ENCODE measurements at places on chromosomes 2 and 18. TPM values are rescaled to one million over a fixed set of nuclear protein-coding genes. Genes with fewer than 3 reads are reported as not detected.

GRCh38 chr2:96148410-96149217 lies 3.4 kb upstream of the DUSP2 start:
- peak; percentile 84 for DNase-seq

DNA sequence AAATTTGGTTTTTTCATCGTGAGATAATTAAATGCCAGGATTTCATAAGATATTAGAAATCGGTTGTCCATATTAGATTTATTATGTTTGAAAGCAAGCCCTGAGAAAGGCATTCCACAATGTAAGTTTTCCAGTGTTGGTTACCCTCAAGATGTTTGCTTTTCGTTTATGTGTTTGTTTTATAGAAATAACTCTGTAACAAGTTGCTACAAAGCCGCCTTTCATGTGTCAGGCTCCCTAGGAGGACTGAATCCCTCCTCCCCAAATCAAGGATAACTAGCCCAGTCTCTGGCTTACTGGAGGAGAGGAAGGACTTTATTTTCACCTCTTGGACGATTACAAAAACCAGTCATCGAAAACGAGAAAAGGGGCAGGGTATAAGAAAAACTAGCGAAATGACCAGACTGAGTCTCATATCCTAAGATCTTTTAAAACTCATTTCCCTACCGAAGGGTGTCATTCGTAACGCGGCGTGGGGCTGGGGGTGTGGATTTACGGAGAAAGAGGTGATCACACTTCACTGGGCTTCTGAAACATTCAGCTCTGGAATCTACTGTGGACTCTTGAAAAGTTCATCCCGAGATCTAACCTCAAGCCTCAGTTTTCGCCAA lies 1.0 kb upstream of the PEX13 start:
- DNase-seq, result no peak

Gene PRKRA
- total RNA-seq, result 32.1 TPM

Gene RDH14
- 35.7 TPM for total RNA-seq

Gene ARHGAP28
- total RNA-seq, result 1.8 TPM

Gene CASP8
- 7.4 TPM for total RNA-seq

- DNase-seq, result no peak
Observed at GRCh38 chr2:178359192-178359912, 91.6 kb downstream of the PRKRA start.

Gene MYO1B
- total RNA-seq, result 18.6 TPM

Gene RAD51AP2
- 0.16 TPM for total RNA-seq

DNA sequence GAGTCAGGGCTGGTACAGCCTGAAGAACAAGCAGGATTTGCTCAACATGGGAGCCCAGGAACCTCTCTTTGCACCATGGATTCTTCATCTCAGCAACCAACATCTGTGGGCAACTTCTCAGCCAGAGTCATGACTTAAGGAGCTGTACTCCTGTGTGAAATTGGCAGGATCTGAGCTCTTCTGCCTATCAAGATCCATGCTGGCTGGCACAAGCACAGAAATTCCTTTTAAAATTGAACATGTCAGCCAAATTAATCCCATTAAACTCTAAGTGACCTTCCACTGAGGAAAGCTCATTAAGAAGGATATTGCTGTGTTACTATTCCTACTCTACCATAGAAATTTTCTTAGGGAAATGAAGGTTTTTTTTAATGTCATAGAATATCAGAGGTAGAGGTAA lies 110.5 kb upstream of the SCG2 start:
- DNase-seq, result no peak

Gene C2orf15
- total RNA-seq, result not detected

Gene CAPN13
- not detected for total RNA-seq

- DNase-seq, result no peak
Observed at GRCh38 chr18:68439642-68440041, 275.3 kb downstream of the TMX3 start.

DNA sequence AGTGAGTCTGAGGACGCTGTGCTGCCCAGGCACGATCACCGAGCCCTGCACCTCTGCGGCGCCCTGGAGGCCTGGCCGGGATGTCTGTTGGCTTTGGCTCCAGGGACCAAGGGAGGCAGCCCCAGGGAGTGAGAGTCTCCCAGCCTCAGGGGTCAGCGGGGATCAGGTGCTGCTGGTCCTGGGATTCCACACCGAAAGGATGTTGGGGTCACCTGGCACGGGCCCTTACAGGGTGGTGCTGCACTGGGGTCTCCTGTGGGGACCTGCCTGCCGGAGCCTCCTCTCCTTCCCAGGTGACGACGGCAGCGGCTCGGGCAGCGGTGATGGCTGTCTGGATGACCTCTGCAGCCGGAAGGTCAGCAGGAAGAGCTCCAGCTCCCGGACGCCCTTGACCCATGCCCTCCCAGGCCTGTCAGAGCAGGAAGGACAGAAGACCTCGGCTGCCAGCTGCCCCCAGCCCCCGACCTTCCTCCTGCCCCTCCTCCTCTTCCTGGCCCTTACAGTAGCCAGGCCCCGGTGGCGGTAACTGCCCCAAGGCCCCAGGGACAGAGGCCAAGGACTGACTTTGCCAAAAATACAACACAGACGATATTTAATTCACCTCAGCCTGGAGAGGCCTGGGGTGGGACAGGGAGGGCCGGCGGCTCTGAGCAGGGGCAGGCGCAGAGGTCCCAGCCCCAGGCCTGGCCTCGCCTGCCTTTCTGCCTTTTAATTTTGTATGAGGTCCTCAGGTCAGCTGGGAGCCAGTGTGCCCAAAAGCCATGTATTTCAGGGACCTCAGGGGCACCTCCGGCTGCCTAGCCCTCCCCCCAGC lies 30.5 kb downstream of the GPC1 start:
- DNase-seq, result peak; percentile 14

Gene ZEB2
- total RNA-seq, result 118 TPM

Gene SIGLEC15
- total RNA-seq, result 0.18 TPM

Gene TPO
- total RNA-seq, result 8.4 TPM

DNA sequence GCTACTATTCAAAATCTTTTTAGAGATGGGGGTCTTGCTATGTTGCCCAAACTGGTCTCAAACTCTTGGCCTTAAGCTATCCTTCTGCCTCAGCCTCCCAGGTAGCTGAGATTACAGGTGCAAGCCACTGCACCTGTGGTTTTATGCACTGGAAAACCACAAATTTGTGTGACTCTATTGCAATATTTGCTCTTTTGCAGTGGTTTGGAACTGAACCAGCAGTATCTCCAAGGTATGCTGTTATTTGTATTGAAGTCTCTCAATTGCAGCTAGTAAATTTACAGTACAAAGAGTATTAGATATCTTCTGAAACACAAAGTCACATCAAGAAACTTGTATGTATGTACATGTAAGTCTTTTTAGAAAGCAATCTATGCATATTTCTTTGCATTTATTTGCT lies 46.2 kb downstream of the PPP4R1 start:
- no peak for DNase-seq

GRCh38 chr2:149906886-149907285 lies 319.3 kb upstream of the MMADHC start:
- DNase-seq, result no peak

- DNase-seq, result no peak
Observed at GRCh38 chr2:443216-443615, 155.3 kb upstream of the ALKAL2 start.

DNA sequence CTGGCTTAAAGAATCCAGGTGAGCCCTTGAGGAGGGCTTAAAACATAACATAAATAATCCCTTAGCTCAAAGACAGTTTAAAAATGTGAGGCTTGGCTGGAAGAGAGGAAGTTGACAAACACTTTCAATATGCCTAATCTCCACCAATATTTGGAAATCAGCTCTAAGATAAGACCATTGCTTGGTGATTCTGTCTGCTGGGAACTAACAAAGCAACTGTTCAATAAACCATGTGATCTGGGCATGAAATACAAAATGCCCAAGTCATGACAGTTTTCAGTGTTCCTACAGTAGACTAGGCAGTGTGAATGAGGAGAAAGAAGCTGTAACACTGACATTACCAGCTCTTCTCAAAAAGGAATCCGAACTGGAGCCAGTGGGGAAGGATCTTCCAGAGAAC lies 10.7 kb downstream of the MFF start:
- no peak for DNase-seq

Data from left cardiac atrium (tissue), 4 donors.